Fibroblast of skin of scalp (primary cell): ENCODE measurements at places on chromosomes 11 and 22.
A peak's percentile ranks its signal among the peaks of the same experiment; 100 is the strongest.

- no peak for DNase-seq
Measured at GRCh38 chr11:58637371-58637770, 14.9 kb downstream of the CNTF start.

DNA sequence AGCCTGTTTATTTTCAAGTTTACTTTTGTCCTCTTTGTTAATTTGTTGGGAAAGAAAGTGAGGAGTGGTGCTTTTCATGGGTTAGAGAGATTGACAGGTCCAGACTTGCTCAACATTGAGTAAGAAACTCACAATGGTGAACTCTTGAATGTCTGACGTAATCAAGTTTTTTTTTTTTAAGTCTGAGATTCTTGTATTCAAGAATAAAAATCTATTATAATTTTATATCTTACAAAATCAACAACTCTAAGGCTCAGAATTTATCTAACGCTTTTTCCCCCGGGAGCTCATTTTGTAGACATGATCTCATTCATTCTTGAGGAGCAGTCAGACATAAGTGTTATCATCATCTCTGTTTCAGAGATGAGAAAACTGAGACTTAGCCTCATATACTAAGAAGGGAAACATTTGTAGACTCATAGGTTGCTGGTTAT is 39.1 kb upstream of the SPTBN2 start:
- peak; percentile 72 for DNase-seq

GRCh38 chr11:100734743-100735527 is 47.8 kb downstream of the ARHGAP42 start:
- DNase-seq: no peak

DNA sequence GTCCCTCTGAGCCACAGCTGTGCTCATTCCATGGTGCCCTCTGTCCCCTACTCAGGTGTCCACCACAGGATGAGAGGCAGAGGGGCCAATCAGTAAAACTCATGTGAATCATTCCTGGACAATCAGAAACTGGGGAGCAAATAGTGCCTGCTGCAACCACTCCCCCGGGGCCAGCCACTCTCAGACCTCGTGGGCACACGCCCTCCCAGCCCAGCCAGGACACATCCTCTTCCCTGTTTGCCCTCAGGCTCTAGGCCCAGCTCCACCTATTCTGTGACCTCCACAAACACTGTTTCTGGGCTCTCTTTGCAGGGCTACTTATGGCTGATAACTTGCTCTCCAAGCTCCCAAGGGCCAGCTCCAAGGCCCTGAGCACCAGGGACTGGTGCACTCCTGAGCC is 14.0 kb upstream of the KCTD14 start:
- DNase-seq: no peak

GRCh38 chr11:88103337-88104206 is 71.7 kb downstream of the RAB38 start:
- DNase-seq: peak; percentile 49

- peak; percentile 72 for DNase-seq
Measured at GRCh38 chr11:68441466-68442230, 18.9 kb upstream of the PPP6R3 start.

GRCh38 chr11:134086376-134086775 is 17.5 kb downstream of the JAM3 start:
- DNase-seq: peak; percentile 33

- DNase-seq: peak; percentile 62
Measured at GRCh38 chr11:13140028-13140870, 131.1 kb downstream of the RASSF10 start.

GRCh38 chr11:121630041-121630440 is 177.3 kb upstream of the SORL1-AS1 start:
- DNase-seq: peak; percentile 79

DNA sequence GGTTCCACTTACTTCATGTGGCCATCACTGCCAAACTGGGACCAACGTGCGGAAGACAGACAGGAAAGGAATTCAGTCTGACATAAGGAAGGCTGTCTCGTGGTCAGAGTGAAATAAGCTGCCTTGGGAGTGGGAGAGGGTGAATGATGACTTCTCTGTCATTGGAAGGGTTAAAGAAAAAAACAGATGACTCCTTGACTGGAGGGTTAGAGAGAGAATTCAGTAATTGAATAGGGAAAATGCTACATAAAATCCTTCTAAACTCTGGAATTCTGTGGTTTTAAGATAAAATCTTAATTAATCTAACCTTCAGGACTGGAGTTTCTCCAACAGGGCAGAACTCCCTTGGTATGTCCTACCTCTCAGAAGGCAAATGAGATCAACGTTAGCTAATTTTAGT is 33.8 kb downstream of the RAB30 start:
- DNase-seq: peak; percentile 72

DNA sequence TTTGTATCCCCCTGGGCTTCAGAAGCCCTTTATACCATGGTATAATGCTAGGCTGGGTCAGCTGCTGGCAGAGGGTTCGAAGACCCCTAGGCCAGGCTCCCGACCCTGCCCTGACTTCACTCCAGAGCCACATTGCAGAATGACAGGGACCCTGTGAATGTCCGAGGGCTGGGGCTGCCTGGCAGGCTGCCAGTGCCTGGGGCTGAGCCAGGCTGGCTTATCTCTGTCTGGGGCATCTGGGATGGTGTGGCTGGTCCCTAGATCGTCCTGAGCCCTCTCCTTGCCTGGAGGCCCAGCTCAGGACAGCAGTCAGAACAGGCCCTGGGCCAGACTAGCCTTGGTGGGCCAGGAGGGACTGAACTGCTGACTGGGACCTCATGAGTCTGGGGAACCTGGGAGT is 3.7 kb downstream of the ZDHHC8 start:
- no peak for DNase-seq

- no peak for DNase-seq
Measured at GRCh38 chr11:131404010-131404409, 33.6 kb downstream of the NTM start.

- DNase-seq: no peak
Measured at GRCh38 chr11:12280838-12281565, 96.4 kb upstream of the PARVA start.

DNA sequence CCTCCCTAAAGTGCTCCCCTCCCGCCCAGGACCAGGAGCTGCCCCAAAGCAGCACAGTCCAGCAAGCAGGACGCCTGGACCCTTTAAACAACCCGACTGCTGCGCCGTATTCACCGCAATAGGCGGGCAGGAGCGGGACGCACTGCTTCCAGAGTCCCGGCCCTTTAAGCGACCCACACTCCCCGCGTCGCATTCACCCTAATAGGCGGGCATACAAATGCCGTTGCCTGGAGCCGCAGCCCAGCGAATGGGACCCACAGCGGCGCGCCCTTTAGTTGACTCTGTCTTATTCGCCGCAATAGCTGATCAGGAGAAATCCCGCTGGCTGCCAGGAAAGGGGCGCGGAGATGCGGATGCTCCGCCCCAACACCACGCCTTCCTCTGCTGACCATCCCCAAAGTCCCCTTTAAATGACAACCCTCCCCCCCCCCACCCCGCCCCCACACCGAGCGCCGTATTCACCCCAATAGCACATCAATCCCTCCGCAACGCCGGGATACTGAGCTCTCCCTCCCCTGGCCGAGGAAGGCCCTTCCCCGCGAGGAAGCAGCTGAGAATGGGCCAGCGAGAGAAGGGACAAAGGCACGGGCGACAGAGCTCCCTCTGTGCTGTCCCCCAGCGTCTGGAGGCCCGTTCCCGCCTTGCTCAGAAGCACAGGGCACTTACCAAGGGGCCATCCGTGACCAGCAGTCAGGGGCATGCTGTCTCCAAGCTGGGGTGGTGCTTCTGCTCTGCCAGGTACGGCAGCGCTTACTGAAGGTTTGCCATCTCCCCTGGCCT is 4.7 kb downstream of the OSBPL5 start:
- DNase-seq: peak; percentile 97

- no peak for DNase-seq
Measured at GRCh38 chr22:29348041-29348440, 32.5 kb upstream of the RASL10A start.

DNA sequence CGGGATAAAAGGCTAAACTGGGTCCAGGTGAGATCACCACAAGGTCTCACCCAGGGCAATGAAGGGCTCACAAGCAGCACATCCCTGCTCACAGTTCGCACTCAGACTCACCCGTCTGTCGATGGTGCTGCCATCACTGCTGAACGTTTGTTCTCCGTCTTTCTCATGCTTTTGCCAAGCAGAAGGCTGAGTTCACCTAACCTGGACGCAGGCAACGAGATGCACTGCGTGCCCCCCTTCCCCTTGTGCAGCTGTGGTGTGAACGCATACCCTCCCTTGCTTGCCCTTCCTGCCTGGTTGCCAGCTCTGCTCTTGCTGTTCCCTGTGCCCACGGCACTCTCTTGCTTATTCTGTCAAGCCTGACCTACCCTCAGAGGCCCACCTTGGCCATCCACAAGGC is 18.0 kb downstream of the KCTD21 start:
- no peak for DNase-seq

DNA sequence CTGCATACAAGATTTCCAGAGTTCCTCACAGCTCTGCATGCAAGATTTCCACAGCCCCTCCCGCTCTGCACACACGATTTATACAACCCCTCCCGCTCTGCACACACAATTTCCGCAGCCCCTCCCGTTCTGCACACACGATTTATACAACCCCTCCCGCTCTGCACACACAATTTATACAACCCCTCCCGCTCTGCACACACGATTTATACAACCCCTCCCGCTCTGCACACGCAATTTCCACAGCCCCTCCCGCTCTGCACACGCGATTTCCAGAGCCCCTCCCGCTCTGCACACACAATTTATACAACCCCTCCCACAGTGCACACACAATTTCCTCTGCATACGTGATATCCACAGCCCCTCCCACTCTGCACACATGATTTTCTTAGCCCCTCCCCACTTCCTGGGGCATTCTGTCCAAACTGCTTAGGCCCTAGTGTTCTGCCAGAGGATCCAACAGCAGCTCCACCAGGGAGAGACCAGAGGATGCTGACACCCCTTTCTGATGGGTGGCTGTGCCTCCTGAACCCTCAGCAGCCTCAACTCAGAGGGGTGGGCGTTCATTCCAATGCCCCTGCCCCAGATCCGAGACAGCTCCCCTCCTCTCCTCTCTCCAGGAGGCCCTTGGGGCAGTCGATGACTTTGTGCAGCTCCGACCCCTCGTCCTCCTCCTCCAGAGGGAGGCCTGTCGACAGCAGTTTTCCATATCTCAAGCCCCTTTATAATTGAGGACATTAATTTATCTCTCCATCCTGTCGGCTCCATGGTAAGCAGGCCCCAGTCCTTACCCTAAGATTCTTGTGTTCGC is 671.7 kb downstream of the BRD1 start:
- no peak for DNase-seq

GRCh38 chr11:21625982-21626381 is 566.9 kb upstream of the ANO5 start:
- DNase-seq: peak; percentile 39

DNA sequence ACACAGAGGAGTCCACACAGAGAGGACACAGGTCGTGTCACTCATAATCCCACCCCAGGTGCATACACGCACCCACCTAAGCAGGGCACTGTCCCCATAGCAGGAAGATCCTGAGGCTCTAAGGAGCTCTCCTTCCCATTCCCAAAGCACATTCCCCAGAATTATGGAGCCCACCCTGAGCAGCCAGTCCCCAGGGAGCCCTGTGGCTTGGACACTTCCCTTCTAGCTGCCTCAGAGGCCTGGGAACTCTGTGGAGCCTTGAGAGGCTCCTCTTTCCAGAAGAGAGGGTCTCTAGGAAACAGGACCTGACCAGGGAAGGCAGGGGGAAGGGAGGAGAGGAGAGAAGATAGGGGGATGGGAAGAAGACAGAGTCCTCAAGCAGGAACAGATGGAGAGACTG is 29.8 kb downstream of the ARHGEF17 start:
- DNase-seq: peak; percentile 58

- no peak for DNase-seq
Measured at GRCh38 chr22:46520880-46521279, 16.5 kb downstream of the CELSR1 start.

DNA sequence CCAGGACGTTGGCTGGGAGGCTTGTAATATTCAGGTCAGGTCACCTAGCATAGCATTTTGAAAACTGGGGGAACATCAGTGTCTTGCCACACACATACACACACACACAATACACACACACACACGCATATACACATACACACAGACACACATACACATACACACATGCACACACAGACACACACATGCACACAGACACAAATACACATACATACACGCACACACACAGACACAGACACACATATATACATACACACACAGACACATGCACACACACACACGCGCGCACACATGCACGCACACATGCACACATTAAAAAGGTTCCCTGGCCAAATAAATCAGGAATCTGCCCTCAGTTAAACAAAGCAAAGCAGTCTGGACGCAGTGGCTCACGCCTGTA is 12.5 kb downstream of the MYBPC3 start:
- no peak for DNase-seq

DNA sequence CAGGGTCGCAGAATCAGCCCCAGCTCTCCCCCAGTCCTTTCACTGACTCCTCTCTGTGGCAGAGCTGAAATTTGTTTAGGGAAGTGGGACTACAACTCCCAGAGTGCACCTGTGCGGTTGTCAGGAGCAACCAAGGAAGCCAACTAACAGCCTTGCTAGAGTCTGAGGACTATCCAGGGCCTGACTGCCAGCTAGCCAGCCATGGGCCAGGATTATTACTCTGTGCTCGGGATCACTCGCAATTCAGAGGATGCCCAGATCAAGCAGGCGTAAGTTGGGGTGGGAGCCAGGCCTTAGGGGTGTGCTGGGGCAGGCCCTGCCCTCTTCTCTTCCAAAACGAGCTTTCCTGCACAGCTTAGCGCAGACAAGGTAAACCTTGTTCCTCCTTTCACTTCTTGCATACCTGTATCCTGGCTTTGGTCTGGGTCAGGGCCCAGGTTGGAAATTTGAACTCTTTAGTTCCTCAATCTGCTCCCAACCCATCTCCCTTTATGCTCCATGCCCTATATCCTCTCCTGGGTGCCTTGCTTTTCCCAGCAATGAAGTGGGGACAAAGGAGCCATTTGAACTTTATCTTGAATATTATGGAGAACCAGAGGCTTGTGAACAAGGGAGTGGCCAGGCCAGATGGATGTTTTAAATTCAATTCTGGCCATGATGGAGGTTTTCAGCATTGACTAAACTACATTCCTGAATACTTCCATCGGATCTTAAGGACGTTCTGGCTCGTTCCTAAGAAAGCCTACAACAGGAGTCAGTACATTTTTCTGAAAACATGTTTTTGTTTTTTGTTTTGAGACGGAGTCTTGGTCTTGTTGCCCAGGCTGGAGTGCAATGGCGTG is at the start of gene DNAJB13:
TSS of gene DNAJB13 (plus strand) at position 158 of the 842 bp plus-strand sequence. CDS start at position 202, 44 bp downstream.
- DNase-seq: peak; percentile 38

- no peak for DNase-seq
Measured at GRCh38 chr22:18095101-18095805, 15.4 kb upstream of the TUBA8 start.

GRCh38 chr11:61495801-61496601 is 12.5 kb upstream of the LRRC10B start:
- DNase-seq: no peak

- DNase-seq: peak; percentile 73
Measured at GRCh38 chr11:73439002-73439843, 63.0 kb downstream of the RELT start.

GRCh38 chr11:118194835-118195627 is 18.6 kb upstream of the SCN2B start:
- peak; percentile 33 for DNase-seq
